NCI-H2171 (cell line): ENCODE measurements at places on chromosomes 6 and 20.

DNA sequence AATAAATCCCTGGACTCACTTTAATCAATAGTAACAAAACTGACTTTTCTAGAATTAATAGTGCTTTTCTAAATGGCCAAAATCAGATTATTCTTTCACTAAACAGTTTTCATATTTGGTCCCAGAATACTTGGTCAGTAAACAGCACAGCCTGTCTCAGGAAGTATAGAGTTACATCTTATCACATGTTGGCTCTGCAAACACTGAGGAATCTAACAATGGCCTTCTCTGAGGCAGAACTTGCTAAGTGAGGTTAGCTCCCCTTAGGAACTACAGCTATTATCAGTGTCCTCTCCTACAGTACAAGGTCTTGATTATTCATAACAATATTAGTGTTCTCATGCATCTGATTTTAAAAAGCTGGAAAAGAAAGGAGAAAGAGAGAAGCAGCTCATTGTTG, 1622.8 kb downstream of the HACE1 start:
- DNase-seq, result no peak

- no peak for DNase-seq
Measured at GRCh38 chr20:329851-330232, 4.5 kb downstream of the SOX12 start.

DNA sequence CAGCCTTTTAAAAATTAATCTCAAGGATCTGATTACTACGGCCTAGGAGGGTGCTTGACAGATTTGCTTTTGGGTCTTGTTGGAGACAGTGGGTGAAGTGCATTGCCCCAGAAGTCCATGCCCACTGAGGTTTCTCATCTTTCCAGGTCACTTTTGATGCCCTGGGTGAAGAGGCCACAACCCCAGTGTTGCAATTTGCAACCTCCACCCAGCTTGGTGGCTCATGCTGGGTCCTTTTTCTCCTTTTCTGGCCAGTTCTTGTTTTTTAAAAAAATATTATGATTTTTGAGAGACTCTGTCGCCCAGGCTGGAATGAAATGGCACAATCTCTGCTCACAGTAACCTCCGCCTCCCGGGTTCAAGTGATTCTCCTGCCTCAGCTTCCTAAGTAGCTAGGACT, 9.4 kb downstream of the STX11 start:
- DNase-seq, result no peak

DNA sequence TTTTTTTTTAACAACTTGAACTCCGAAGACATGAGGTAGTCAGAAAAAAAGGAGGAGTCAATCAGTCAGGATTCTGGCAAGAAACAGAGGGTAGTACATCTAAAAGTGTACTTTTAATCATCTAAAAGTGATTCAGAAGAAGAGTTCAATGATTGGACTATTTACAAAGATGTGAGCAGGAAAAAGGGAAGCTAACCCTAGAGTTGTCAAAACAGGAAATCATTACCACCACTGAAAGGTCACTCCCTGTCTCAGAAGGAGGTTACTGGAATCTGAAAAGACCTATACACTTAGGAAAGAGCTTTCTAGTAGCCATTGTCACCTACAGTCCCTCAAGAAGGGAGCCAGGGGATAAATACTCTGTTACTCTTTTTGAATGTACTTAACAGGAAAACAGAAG, 16.7 kb upstream of the LMBRD1 start:
- no peak for DNase-seq

DNA sequence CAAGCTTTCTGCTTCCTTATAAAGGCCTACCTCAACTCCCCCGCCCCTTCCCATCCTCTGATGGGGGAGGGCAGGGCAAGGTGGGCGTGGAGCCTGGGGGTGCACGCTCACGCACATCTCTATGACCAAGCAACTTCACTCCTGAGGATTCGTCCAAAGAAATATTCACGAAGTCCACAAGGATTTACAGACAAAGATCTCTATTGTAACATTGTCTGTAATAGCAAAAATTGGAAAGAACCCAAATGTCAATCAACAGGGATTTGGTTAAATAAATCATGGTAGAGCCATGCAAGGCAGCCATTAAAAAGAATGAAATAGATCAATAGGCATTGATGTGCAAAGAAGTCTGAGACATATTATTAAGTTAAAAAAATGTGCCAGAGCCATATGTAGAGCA, 130.4 kb upstream of the AFDN start:
- DNase-seq, result no peak

DNA sequence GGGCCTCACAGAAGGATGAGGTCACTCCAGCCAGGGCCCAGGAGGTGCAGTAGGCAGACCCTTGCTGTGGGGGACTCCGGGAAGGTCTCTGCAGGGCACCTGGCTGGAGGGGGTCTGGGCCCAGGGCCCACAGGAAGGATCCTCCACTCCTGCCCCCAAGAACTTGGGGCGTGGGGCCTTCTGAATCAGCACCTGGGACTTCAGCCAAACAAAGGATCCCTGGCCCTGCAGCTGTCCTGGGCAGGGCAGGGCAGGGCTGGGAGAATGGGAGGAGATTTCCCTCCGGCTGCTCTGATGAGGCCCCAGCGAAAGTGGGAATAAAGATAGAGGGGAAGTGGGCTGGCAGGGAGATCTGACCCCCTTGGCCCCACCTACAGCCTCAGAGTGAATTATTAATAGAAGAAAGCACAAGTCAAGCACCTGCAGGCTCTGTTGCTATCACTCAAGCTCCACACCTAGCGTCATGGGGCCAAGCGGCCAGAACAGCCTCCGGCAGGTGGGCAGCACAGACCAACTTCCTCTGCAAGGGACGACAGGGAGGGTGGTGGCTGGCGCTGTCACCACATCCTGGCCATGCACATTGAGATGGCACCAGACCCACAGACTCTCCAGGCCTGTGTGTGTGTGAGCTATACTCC, 61.6 kb upstream of the MRPS10 start:
- DNase-seq, result no peak

DNA sequence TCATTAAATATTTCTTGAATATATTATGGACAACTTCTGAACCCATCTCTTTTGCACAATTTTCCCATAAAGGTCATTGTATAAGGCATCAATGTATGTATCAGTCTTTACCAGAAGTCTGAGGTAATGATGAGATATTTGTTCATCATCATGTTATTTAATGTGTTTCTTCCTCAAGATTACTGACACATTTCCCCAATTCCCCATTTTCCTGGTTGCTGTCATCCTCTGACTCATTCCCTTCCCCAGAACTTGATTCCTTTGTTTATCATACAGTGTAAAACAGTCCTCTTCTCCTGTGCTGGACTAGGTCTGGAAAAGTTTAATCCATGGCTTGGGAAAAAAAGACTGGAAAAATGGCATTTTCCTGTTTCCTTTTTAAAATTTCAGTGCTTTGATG, 107.9 kb upstream of the FLRT3 start:
- DNase-seq, result no peak

DNA sequence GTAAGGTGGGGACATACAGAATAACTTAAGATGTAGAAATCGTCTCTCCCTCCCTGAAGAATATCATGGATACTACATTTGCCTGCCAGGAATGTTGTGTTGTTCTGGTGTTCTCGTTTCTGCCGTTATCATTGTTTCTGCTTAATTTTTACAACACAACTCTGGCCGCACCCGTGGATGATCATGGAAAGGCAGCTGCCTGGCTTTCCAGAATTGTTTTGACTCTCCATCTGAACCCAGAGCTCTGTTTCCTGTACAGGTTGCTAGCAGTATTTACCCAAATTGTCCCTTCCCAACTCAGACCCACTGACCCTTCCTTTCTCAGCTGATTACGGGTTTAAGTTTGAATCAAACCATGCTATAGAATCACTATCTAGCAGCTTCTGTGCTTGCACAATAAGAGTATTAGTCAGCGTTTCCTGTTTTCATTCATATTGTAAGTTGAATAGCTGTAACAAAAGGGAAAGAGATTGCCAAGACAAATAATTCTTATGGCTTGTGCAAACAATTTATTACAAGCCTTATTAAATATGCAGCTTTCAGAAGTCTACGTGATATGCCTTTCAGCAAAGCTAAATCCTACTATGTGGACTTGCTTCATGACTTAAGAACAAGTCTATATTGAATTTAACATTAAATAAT, 139.0 kb downstream of the MTHFD1L start:
- no peak for DNase-seq

DNA sequence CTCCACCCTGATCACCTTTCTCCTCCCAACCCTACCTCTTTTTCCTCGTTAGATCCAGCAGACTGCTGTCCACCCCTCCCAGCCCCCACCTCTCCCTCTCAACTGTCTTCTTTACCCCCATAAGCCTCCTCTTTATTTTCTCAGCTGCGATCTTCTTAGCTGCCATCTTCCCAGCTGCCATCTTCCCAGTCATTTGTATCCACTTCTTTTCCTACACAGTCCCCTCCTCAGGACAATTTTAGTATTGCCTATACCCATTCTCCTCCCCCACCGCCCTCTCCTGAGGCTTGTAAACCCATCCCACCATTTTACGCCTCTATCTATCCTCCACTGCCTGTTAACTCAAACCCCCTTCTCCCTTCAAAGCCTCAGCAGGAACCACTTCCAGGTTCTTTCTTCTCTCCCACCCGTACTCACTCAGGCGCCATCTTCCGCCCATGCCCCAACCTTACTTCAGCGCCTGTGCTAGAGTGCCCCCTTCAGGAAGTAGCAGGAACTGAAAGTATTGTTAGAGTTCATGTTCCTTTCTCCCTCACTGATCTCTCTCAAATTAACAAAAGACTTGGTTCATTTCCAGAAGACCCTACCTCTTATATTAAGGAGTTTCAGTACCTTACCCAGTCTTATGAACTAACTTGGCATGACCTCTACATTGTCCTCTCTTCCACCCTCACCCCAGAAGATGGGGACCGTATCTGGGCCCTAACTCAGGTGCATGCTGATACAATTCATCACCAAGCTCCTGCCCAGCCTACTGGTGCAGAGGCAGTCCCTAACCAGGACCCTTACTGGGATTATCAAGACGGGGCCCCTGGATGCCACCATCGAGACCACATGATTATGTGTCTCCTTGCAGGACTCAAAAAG, 236.0 kb downstream of the ADGRG6 start:
- DNase-seq, result no peak

DNA sequence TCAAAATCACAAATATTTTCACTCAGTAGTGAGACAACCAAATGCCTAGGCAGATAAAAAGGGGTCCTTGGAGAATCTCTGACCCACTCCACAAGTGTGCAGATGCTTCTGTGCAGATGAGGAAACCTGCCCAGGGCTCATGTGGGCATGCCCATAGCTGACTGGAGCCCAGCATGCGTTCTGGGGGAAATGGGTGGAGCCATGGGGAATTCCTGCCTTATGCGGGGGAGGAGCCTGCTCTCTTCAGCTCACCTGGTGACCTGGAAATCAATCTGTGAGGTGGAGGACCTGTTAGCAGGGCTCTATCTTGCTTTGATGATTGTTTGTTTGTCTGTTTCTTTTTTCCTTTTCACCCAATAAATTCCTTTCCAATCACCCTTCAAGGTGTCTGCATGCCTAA, 23.4 kb upstream of the PLN start:
- DNase-seq, result no peak

DNA sequence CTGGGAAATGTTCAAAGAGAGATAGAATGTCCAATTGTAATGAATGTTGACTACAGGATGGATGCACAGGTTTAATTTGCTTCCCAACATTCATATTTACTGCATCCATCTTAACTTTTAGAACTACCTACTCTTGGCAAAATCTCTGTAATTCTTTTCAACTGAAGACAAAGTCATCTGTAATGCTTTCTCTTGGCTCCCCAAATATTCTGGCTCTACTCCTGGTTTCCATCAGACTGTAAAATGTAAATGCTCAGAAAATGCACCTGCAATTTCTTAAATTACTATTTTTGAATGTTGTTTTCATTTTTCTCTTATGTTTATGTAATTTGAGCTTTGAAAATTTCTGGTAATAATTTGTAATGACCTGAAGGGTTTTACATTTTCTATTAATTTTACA, 480.8 kb upstream of the IMPG1 start:
- no peak for DNase-seq

GRCh38 chr20:43140726-43141125, 49.0 kb downstream of the PTPRT start:
- DNase-seq, result no peak

- no peak for DNase-seq
Measured at GRCh38 chr6:24255676-24256075, 102.2 kb downstream of the DCDC2 start.

DNA sequence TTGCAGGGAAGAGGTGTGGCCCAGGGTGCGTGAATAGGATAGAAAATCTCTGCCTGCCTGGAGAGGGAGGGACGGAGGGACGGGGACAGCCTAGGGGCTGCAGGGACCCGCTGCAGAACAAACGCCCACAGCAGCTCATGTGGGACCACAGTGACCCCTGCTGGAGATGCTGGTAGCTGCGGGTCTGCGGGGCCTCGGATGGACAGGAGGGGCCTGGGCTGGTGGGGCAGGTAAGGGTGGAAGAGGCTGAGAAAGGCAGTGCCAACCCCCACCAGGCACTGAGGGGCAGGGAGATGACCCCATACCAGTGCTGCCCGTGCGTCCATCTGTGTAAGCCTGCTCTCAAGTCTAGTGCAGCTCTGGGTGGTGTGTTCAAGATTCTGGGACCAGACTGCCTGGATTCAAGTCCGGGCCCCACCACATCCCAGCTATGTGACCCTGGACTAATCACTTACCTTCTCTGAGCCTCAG, 39.4 kb downstream of the KIAA1755 start:
- peak; percentile 48 for DNase-seq

- no peak for DNase-seq
Measured at GRCh38 chr20:17960927-17961586, 7.5 kb downstream of the SNX5 start.

DNA sequence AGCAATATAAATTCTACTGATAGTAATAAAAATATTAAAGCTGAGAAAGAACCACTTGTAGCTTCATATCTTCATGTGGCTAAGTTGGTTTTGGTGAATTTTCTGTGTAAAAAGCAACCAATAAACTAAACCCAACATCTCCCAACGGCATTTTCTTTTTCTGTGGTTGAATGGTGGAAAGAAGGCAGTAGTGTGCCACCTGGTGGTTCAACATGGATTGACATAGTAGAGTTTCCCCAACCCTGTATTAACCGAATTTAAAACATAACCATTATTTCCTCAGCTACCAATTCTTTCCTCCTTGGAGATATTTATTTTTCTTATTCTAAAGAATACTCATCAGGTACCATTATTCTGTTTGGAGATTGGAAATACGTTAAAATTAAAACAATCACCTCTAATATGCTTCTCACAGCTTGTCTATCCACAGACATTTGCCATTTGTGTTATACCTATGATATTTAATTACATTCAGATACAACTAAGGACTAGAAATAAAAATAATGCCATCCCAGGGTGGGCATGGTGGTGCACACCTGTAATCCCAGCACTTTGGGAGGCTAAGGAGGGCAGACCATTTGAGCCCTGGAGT, 117.1 kb upstream of the EEF1E1 start:
- DNase-seq, result peak; percentile 4

GRCh38 chr20:23304616-23305015, 46.0 kb upstream of the NXT1 start:
- DNase-seq, result no peak

GRCh38 chr6:170516783-170517616, 36.1 kb downstream of the PSMB1 start:
- DNase-seq, result peak; percentile 63

GRCh38 chr6:43427406-43428111, at the start of gene ABCC10:
TSS of gene ABCC10 (plus strand) at chr6:43427541. CDS start at chr6:43427979, 438 bp downstream.
- peak; percentile 98 for DNase-seq

GRCh38 chr20:17612287-17612991, 42.6 kb downstream of the DSTN start:
- no peak for DNase-seq
